Type B pancreatic cell (in vitro differentiated cells): ENCODE measurements at places on chromosomes 2 and 18. TPM values are rescaled to one million over a fixed set of nuclear protein-coding genes. Genes with fewer than 3 reads are reported as not detected.

- no peak for DNase-seq
Measured at GRCh38 chr2:191666732-191667131, 11.2 kb upstream of the NABP1 start.

DNA sequence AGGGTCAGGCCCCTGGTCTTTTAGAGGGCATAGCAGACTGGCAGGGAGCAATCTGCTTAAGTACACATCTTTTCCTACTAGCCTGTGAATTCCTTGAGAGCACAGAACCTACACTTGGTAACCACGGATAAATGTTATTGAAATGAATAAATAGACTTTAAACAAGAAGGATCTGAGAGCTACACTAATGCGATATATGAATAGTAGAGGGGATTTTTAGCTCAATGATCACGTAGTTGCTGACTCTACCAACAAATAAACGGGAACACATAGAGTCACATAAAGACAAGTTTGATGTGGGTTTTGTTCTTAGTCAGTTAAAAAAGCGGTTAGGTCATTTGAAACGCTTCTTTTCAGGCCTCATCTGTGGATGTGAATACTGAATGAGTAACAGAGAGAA lies 290.3 kb upstream of the CCDC68 start:
- DNase-seq = no peak

The B3GNT2 gene
- total RNA-seq = 23.5 and 56.0 TPM in 2 replicates

- DNase-seq = no peak
Measured at GRCh38 chr2:133063775-133064174, 393.8 kb upstream of the LYPD1 start.

DNA sequence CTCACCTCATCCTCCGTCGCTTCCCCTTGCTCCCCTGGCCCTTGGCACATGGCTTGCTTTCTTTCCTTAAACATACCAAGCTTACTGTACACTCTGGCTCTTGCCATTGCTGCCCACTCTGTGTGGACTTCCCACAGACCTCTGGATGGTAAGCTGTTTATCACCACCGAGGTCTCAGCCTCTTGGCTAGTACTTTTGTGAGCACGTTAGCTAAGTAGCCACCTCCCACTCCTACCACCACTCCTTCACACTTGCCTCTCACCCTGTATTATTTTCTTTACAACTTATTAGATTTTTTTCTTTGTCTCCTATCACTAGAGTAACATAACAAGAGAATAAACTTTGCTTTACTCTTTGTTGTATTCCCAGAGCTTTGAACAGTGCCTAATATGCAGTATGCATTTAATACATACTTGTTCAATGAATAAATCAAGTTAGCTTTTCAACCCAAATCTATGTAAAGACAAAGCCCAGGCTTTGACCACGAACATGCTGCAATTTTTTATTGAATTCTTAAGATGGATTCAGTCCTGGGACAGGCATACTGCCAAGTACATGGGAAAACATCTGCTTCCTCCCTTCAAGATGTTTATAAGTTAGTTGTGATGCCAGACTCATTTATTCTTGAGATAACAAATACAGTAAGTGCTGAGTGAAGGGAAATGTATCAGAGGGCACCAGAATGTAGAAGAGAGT lies 25.0 kb upstream of the MSGN1 start:
- no peak for DNase-seq

DNA sequence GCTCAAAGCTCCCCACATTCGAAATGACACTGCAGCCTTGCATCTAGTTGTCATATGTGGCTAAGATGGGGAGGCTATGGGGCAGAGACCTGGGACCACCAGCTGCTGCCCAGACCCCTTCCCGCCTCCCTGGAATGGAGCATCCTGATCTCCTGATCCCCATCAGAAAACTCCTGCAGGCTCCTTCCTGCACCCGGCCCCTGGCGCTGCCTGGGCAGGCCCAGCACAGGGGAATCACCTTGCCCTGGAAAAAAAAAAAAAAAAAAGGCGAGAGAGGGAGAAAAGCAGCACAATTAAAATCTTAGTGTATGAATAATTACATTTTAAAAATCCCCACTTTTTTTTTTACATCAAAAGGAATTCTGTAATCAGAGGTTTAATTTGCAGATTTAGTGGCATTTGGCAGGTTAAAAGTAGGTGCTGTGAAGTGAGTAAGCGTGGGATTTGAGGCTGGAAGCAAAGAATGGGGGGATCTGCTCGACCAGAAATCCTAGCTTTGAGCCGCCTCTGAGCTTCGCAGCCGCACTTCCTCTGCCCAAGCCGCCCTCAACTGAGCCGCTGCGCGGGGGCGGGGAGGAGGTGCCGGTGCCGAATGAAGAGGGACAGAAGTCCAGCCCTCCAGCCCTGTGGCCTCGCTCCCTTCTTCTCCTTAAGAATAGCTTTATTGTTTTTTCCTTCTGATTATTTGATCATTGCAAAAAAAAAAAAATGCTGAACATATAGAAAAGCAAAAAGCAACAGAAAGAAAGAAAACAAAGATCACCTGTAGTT lies 30.0 kb downstream of the THNSL2 start:
- no peak for DNase-seq

DNA sequence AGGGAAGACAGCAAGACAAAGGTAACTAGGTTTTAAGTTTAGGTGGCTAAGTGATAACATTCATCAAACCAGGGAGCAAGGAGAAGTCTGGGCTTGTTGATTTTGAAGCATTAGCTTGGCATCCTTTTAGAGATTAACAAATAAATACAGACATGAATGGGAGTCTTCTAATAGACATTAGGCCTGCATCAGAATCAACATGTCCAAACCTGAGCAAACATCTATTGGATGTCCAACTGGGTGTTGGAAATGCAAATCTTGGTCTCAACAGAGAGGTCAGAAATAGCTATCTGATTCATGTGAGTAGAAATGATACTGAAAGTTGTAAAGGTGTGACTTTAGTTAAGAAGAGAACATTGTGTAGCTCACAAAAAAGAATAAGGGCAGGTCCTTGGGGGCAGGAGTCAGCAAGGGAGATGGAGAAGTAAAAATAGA lies 85.5 kb upstream of the RND3 start:
- no peak for DNase-seq

DNA sequence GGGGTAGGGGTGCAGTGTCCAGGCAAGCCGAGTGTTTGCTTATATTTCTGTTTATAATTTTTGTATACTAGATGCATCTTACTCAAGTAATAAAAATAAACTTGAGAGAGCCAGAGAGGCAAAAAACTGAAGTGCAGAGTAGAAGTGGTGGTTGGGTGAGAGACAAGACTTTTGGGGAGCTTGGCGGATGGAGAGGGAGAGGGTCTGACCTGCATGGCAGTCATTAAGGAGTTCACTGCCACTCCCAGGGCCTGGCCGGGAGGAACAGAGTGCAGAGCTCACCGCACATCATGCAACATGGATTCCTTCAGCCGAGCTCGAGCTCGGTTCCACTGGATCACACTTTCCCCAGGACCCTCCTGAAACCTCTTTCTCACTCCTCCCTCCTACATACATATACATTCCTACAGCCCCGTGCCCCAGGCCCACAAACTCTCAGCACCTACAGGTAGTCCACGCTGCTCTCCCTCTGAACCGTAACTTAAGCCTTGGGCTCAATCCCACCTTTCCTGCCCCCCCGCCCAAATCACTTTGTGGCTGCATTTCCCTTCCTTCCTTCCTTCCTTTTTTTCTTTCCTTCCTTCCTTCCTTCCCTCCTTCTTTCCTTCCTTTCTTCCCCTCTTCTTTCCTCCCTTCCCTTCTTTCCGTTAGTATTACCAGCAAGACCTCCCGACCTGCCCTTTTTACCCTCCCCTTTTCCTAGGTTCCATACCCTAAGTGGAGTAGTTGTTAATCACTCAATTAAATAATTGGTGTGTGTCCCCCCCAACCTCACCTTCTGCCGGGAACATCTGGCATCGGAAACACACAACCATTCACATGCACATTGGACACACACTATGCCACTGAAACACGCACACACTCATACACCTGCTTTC lies 37.1 kb upstream of the ATP6V1B1 start:
- peak; percentile 34 for DNase-seq

DNA sequence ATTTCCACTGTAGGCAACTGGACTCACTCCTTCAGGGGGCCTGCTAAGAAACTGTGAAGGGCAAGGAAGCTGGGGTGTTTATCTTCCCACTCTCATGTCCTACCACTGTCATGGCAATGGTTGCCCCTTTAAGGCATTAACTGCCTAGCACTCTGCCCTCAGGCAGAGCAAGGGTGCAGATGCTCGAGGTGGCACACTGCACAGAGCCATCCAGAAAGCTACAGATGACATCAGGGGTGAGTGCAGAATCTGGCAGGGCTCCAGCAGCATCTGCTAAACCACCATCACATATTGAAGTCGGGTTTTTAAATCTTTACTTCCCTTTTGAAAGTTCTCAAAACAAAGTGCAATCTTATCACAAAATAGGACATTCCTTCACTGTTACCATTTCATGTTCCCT lies 75.4 kb downstream of the RAPGEF4 start:
- no peak for DNase-seq

The B4GALT6 gene
- total RNA-seq = 35.9 and 47.5 TPM in 2 replicates

DNA sequence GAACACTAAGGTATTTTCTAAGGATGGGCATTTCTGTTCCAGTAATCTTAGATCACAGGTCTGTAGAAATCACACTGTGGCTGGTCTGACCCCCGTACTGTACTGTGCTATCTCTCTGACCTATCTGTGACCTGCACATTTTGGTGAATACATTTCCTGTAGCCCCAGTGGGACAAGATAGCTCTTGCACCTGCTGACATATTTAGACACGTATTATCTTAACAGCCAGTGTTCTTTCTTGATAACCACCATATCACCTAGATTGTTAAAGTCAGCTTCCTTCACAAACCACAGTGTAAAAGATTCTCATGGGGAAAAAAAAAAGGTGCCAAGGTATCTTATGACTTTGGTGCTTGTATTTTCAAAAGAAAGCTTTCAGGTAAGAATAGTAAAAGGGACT lies 39.8 kb upstream of the TMEM247 start:
- DNase-seq = no peak

DNA sequence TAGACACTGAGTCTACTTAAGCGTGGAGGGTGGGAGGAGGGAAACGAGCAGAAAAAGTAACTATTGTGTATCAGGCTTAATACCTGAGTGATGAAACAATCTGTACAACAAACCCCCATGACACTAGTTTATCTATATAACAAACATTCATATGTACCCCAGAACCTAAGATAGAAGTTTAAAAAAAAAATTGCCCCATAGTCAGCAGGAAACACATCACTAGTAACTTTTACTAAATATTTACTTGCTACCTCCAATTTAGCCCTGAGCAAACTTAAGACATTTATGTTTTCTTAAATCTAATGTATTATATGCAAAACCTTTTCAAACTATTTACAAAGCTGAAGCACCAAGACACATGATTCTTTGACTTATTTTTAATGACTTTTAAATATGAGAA lies 5.6 kb downstream of the REV1 start:
- no peak for DNase-seq

The TEX51 gene
- total RNA-seq = not detected in 2 replicates

DNA sequence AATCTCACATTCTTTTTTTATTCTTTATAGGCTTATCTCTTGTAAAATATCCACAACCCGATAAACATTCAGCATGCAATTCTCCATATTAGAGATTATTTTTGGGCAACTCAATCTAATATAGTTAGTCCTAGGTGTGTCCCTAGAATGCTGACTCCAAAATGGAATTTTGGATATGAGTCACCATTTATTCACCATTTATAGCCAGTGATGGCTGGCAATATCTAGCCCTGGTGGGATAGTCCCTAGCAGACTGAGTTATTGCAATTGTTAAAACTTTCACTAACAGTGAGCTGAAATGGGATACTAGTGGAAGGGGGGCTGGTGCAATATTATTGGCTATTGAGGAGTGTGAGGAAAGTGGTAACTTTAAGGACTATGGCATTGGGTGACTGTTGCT lies 401.6 kb downstream of the SLC4A3 start:
- DNase-seq = no peak

The HOXD8 gene
- total RNA-seq = 2.8 TPM in 1 of 2 replicates, not detected in the other

DNA sequence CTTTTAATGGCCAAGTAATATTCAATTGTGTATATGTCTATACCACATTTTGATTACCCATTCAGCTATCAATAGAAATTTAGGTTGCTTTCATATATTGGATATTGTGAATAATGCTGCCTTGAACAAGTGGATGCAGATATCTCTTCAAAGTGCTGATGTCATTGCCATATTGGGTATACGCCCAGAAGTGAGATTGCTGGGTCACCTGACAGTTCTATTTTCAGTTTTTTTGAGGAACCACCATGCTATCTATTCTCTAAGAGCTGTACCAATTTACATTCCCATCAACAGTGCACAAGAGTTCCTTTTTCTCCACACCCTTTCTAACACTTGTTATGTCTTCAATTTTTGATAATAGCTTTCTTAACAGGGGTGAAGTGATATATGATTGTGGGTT lies 306.9 kb downstream of the ZNF516 start:
- DNase-seq = no peak

GRCh38 chr2:2579814-2580213 lies 248.7 kb upstream of the MYT1L start:
- no peak for DNase-seq

The TM4SF20 gene
- 3.7 and 6.9 TPM in 2 replicates for total RNA-seq

DNA sequence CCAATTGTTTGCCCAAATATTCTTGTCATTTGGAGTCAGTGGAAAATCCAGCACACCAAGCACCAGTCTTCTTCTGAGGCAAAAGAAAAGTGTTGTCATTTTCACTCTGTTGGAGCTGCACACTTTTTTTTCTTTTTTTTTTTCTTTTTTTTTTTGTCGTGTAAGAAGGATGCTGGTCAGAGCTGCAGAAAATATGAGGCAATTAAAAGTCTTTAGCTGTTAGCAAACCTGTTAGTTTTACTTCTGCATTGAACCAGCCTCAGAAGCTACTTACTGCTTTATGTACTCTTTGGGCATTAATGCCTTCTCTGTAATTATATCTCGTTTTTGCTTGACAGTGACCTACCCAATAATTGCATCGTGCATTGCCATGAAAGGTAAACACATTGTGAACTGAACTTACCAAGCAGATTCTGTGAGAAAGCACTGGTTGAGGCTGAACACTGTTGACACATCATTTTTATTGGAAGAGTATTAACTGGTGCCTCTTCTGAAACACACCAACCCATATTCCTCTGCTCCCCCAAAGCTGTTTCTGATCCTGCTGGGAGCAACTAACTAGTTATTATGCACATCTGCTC lies 165.4 kb downstream of the CAPN13 start:
- DNase-seq = no peak

DNA sequence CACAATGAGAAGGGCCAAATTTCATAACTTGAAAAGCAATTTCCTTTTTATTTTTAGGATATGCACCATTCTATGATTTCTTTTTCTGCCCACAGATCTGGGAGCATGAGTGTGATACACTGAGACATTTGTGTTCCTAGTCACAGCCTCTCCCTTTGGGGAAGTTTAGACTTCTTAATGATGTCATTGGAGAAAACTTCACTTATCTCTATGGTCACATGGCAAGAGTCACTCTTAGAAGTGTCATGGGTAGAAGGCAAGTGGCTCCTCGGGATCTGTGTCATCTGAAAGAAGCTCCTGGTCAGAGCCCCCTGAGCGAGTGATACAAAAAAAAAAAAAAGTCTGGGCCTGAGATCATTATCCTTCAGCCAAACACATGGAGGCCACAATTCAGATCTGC lies 62.5 kb upstream of the LGALSL start:
- DNase-seq = no peak

GRCh38 chr2:145067549-145068030 lies 547.7 kb upstream of the ZEB2 start:
- DNase-seq = no peak

The NPPC gene
- 1.6 and 5.4 TPM in 2 replicates for total RNA-seq

- DNase-seq = no peak
Measured at GRCh38 chr2:10036095-10036884, 7.1 kb upstream of the KLF11 start.
